Left lobe of liver (tissue), 2 donors: ENCODE measurements at places on chromosomes 6 and 20.

DNA sequence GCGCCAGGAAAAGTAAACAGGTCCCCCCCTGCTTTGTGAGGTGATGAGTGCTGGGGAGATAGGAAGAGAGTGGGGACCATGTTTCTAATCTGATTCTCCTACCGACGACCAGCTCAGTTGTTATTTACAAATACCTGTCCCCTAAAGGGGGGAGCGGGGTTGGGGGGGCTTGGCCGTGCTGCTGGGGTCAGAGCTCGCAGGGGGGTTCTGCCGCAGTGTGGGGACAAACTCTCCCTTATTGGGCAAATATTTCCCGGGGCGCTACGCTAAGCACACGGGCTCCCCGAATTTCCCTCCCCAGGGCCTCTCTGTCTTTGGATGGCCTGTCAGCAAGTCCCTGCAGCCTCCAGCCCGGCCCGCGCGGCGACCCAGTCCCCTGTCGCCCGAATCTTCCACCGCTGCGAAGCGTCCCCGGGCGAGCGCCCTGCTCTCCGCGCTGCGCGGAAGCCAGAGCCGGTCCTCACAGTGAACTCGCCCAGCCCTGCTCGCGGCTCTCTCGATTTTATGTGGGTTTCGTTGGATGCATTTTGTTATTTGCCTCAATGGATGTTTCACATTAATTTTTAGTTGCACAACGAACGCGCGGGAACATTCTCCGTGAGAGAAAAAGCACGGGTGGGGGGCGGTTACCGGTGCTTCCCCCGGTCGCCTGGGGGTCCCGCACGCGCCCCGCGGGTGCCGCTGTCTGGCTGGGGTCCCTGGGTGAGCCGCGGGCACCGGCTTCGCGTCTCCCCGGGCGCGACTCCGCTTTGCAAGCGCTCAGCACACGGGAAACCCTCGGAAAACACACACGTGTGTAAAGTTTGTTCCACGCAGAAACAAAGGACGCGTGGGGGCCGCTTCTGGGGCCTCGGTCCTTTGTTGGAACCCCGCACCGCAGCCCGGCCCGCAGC lies 1.5 kb upstream of the STX16 start:
- DNase-seq, result peak; percentile 55

GRCh38 chr6:122683989-122684651 lies 73.9 kb downstream of the PKIB start:
- no peak for DNase-seq

- DNase-seq, result no peak
Observed at GRCh38 chr6:91088976-91089375, 502.1 kb upstream of the MAP3K7 start.

GRCh38 chr6:18431581-18431980 lies 44.4 kb downstream of the RNF144B start:
- no peak for DNase-seq

GRCh38 chr6:30656513-30656912 lies 9.6 kb downstream of the C6orf136 start:
- no peak for DNase-seq

GRCh38 chr6:44522871-44523270 lies 135.4 kb downstream of the CDC5L start:
- no peak for DNase-seq

DNA sequence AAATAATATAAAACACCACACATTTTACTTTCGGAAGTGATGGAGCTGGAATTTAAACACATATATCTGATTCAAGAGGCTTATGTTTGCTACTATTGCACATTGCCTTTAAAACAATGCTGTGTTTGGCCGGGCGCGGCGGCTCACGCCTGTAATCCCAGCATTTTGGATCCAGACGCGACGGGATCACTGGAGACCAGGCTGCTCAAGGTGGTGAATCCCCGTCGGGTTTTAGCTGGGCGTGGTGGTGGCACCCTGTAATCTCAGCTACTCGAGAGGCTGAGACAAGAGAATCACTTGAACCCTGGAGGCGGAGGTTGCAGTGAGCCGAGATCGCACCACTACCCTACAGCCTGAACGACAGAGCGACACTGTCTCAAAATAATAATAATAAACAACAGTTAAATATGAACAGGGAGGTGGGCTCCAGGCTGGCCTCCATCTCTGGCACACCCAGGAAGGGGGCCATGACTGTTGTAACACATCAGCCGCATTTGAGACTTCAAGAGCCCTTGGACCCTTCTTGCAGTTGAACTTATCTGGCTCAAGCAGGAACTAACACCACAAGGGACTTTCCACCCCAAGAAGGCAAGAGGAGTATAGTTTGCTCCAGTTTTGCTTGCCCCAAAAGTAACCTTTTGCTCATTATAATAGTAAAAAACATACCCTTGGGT lies 127.1 kb upstream of the ZNF184 start:
- DNase-seq, result no peak

- no peak for DNase-seq
Observed at GRCh38 chr6:156832231-156832647, 55.1 kb downstream of the ARID1B start.

GRCh38 chr6:166515072-166515810 lies 71.2 kb downstream of the RAMACL start:
- no peak for DNase-seq

DNA sequence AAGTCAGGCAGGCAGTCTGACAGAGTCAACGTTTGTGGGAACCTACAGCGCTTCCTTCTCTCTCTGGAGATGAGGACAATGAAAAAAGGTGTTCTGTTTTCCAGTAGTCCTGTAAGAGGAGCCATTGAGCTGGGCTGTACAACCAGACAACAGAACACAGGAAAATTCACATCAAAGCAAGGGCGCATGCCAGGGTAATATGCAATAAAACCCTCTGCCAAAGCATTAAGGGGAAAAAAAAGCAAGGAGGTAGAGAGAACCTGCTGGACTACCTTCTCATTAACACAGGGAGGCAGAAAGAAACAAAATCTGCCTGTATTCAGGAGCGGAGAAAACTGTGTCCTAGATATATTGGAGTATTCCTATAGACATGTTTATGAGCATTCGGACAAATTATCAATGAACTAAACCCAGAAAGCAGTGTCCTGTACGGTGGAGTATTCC lies 1.3 kb downstream of the RNF24 start:
- no peak for DNase-seq

DNA sequence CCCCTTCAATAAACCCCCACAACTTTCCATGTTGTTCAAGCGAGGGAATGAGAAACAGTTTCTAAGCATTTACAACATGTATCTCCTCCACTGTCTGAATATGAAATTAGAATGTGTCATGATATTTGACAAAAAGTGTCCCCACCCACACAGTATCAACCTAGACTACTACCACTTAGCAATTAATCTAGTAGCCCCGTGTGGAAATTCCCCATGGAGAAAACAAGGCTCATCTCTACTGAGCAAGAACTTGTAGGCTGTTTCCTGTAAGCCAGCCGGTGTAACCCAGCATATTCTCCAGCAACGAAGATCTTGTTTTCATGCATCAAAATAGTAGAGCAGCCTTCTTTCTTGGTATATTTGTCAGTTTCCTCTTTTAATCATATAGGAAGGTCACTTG lies 115.0 kb downstream of the IRF4 start:
- no peak for DNase-seq

DNA sequence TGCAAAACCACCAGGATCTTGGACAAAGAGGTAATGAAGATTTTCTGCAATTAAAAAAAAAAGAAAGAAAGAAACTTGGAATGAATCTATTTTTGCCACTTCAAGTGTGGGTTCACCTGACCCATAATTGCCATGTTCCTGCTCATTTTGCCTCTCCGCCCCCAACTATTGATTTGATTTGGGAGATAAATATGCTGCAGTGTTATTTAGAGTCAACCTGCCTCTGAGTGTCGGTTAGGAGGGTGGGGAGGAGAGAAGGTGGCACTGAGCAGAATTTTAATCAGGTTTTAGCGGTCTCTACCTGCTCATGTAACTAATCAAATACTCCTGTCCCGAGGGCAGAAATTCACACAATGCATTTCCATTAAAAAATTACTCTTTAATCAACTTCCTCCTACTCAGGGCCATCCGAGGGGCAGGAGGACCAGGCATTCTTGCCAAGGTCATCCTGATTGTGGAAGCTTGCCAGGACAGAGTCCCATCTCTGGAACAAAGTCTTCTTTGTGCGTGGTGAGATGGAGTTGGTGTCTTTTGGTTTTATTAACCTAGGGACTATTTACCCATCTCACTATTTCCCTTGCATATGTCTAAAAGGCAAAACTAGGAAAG lies 300.1 kb downstream of the CDH26 start:
- DNase-seq, result peak; percentile 58
